ENCODE measurements at places on chromosomes 5 and 9.
A peak's percentile ranks its signal among the peaks of the same experiment; 100 is the strongest.

DNA sequence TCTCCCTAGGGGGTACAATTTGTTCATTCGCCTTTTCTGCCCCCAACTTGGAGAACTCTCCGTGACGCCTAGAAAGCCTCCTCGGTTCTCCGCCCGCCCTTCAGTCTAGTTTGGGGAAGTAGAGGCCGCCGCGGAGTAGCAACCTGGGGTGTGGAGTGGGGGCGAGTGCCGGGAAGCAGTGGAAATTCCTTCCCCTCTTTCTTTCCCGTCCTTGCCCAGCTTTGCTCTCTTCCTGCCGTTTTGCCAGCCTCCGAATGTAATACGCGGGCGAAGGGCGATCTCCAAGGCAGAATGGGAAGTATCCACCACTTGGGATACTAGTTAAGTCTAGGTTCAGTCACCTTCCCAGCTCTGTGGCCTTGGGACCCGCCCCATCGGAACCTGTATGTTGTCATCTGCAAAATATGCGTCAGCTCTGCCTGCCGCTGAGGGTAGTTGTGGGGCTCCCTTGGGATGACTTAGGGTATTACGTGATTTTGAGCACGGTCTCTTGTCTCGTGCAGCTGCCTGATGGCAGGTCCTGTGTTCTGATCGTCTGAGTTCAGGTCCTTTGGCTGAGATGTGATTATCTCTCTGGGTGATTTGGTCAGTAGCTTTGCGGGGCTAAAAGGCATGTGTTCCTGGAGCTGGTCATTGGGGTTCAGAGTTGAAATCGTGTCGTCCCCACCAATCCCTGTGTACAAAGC lies 724 bp downstream of the PAM start:
- DNase-seq, result no peak

DNA sequence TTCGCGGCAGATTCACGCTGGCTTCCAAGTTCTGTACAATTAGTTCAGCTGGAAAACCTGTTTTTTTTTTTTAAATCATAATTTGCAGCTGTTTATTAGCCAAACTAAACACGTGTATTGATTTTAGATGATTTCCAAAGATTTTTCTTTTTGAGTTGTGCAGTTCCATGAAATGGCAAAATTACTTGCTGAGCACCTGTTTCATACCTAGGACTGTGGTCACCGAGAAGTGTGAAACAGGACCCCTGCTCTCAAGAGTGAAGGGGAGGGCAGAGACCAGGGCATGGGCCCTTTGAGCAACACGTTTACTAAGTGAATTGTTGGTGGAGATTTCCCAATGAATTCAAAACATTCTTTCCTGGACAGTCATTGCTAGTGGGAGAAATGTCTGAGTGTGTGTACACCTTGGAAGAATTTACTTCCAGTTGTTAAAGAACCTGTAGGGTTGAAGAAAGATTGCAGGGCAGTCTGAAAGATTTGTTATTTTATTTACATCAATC lies 688 bp downstream of the SNX24 start:
- no peak for DNase-seq

- DNase-seq, result no peak
Observed at GRCh38 chr5:125293223-125293622, 546.8 kb upstream of the ZNF608 start.

GRCh38 chr9:75601280-75601679 lies 289.2 kb upstream of the PCSK5 start:
- DNase-seq, result no peak

- no peak for DNase-seq
Observed at GRCh38 chr5:149174847-149175234, 33.5 kb downstream of the ABLIM3 start.

DNA sequence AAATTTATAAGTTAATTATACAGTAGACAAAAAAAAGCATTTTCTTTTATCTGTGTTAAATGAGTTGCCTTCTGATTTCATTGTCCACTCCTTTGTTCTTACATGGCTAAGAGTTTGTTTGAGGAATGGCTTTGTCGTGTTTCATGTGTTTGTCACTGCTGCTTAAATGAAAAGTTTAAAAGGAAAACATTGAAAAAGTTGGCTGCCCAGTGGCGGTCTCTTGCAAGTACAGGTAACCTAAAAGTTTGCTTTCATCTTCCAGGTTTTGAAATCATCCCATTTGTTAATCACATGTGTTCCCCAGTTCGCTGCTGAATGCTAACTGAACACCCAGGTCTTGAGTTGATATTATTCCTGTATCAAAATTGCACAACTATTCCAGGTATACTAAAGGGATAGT lies 33.9 kb downstream of the EGFLAM start:
- no peak for DNase-seq

DNA sequence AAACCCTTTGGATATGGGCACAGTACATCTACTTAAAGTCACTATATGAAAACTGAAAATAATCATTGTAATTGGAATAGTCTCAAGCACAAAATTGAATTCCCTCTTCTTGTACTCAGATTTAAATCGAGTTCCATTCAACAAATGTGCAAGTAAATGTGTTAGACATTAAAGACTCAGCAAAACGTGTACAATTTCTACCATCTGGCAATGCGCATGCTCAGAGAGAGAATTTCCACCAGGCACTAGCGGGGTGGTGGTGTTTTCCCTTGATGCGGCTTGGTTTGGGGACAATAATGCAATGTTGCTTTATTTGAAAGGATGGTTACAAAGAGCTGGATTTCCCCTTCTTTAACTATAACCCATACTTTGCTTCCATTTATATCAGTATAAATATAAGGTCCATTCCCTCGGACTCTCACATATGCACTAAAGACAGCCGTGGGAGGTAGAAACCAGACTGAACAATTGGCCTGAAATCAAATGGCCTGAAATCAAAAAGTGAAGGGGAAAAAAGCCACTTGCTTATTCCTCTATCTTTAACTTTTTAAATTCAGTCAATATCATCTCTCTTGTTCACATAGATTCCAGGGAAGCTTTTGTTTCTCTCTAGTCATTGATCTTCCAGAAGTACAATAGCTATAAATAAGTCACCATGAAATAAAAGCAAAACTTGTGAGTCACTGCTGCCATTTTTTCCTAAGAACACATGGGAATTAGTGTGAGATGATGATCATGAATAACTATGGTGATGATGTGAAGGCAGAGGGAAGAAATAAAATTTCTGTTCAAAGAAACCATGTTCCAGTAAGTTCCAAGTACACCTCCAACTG lies 59.2 kb downstream of the ADAMTS12 start:
- no peak for DNase-seq

GRCh38 chr9:88092797-88093331 lies 45.4 kb downstream of the SPATA31C2 start:
- no peak for DNase-seq

DNA sequence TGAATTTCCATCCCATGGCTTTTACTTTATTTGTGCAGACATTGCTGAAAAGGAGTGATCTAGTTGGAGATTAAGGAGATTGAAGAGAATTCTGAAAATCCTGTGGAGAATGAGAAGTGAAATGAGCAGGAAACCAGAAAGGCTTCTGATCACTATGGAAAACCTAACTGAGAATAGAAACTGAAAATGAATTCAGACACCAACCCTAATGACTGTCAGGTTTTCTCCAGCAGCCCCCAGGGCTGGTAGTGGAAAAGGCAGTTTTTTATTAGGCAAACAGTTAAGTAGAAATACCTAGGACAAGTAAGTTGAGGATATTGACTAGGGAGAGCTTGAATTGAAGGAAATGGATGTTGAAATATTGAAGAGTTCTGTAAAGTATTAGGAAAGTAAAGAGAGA lies 14.7 kb upstream of the ARRDC3 start:
- no peak for DNase-seq

GRCh38 chr5:60701321-60701968 lies 1.5 kb upstream of the DEPDC1B start:
- DNase-seq, result no peak

- no peak for DNase-seq
Observed at GRCh38 chr5:133474851-133475590, 137.3 kb downstream of the FSTL4 start.

GRCh38 chr9:18438300-18438925 lies 35.5 kb upstream of the ADAMTSL1 start:
- DNase-seq, result no peak

- DNase-seq, result no peak
Observed at GRCh38 chr9:26974927-26975326, 18.7 kb downstream of the IFT74 start.

GRCh38 chr5:152400846-152401245 lies 4.2 kb downstream of the NMUR2 start:
- DNase-seq, result no peak

- no peak for DNase-seq
Observed at GRCh38 chr5:40235471-40236400, 444.0 kb upstream of the PTGER4 start.

- no peak for DNase-seq
Observed at GRCh38 chr5:164335837-164336236, 830.4 kb downstream of the MAT2B start.

DNA sequence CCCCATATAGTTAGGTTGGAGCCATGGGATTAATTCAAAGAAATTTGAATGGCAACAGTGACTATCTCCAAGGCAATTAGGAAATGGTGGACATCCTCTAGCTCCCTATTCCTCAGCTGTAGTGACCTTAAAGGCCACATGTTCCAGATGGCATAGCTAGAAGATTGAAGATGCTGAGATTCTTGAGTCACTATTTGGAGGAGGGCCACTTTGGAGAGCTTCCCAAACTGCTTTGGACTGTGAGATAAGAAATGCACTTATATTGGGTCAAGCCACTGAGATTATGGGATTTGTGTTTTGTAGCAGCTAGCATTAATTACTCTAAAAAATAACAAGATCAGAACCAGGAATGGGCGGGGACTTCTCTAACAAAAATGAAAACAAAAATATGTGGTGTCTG lies 636.2 kb upstream of the CCNG1 start:
- no peak for DNase-seq

GRCh38 chr9:35540315-35540714 lies 50.4 kb downstream of the RUSC2 start:
- DNase-seq, result no peak

- DNase-seq, result peak; percentile 89
Observed at GRCh38 chr9:107489687-107490605, at the start of gene KLF4. Gene KLF4, minus strand, starts transcription at chr9:107489769. Its CDS starts 597 bp downstream, at chr9:107489172.

DNA sequence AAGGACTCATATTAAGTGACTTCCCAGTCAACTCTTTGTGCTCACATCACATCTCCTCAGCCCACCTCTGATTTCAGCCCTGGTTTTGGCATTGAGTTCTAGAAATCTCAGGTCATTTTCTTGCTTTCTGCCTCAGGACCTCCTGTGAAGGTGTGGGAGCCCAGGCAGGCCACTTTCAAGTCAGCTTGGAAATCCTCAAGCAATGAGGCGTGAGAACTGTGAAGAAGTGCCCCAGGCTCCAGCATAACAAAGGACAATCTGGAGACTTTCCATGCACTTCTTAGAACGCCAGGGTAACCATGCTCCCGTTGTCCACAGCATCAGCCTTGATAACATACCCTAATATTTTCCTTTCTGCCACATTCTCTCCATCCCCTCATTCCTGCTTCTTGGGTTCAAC lies 131.2 kb upstream of the MAP3K1 start:
- no peak for DNase-seq

DNA sequence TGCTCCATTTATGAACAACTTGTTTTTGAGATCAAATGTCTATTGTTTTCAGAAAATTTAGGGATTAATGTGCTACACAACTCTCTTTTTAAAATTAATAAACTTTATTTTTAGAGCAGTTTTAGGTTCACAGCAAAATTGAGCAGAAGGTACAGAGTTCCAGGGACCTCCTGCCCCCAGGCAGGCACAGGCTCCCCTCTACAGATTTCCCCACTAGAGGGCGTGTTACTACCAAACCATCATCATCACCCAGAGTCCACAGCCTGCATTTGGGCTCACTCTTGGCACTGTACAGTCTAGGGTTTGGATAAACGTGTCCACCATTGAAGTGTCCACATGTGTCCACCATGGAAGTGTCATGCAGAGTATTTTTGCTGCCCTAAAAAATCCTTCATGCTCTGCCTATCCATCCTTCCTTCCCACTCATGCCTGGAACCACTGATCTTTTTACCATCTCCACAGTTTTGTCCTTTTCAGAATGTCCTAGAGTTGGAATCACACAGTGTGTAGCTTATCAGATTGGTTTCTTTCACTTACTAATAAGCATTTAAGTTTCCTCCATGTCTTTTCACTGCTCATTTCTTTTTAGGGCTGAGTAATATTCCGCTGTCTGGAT lies 61.7 kb downstream of the MRPL36 start:
- no peak for DNase-seq

DNA sequence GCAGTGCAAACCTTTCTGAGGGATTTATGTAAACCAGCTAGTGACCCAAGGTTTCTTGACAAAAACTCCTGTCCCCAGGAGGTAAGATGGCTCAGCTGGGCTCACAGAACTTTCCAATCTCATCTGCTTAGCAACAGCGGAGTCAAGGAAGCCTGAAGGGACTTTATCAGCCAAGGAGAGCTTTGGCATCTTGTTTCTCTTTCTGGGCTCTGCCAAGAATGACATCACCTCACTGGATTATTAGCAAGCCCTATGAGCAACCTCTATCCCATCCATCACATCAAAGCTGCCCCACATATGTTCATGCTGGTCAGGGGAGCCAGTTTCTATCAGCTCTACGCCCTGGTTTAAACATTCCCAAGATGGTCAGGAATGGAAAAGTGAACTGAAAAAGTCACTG lies 461.3 kb downstream of the ENC1 start:
- DNase-seq, result no peak

- DNase-seq, result no peak
Observed at GRCh38 chr5:138736293-138736692, 16.9 kb upstream of the CTNNA1 start.

DNA sequence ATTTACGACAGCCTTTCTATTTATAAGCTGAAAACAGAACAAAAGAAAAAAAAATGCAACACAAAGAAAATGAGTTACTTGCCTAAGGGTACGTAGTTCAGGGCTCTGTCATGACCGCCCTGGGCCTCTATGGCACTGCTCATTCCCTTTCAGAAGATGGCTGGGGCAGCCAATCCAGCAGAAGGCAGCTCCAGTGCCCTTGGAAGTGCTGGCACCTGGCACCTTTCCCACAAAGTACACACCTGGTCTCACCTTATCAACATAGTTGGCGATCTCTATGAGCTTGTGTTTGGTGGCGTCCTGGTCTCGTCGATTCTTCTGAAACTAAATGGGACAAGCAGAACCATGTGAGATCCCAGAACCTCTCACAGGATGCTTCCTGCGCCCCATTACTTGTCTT lies 53.2 kb downstream of the NIPAL4 start:
- no peak for DNase-seq

GRCh38 chr9:27856748-27857147 lies 283.5 kb upstream of the C9orf72 start:
- no peak for DNase-seq

GRCh38 chr5:61915646-61916045 lies 390.4 kb upstream of the KIF2A start:
- no peak for DNase-seq

- no peak for DNase-seq
Observed at GRCh38 chr9:134950386-134951210, 32.9 kb upstream of the FCN1 start.

- DNase-seq, result no peak
Observed at GRCh38 chr9:130188860-130189481, 16.8 kb downstream of the NCS1 start.

GRCh38 chr5:136820848-136821247 lies 455.5 kb upstream of the TRPC7 start:
- DNase-seq, result no peak

Measured in NCI-H1930 (cell line).